ENCODE measurements at places on chromosomes 13 and 19. TPM values are rescaled to one million over a fixed set of nuclear protein-coding genes. Genes with fewer than 3 reads are reported as not detected.

DNA sequence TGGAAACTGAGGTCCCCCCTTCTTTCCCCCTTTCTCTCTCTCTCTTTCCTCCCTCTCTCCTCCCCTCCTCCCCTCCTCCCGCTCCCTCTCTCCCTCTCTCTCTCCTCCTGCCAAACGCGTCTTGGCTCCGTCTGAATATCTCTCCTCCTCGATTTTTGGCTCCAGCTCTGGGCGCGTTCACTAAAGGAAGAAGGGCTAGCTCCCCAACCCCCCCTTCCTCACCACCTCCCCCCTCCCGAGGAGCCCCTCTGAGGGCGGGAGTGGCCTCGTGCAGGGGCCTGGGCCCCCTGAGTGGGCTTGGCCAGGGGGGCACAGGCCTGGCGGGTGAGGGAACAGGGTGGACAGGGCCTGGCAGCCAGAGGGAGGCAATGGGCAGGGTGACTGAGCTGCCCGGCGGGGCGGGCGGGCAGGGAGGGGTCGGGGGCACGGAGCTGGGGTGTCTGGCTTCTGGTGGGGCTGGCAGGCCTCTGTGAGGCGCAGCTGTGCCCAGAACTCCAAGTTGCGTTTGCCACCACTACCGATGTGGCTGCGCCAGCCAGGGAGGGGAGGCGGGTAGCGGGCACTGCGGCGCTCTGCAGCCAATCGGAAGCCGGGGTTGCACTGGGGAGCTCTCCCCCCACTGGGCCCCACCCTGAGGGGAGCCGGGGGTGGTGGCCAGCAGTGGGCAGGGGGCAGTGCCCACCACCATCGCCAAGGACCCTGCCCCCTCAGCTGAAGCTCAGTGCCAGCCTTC, 7.1 kb downstream of the NFIX start:
- DNase-seq: no peak

DNA sequence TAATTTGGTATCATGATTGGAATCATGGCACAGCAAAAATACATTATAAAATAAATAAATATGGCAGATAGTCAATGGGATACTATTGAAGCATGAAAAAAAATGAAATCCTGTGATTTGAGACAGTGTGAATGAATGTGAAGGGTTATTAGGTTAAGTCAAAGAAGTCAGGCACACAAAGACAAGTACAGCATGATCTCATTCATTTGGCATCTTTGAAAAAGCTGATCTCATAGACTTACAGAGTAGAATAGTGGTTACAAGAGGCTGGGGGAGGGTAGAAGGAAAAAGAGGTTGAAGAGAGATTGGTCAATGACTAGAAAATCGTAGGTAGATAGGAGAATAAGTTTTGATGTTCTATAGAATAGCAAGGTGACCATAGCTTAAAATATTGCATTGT, 295.1 kb upstream of the SLITRK5 start:
- DNase-seq: no peak

GRCh38 chr13:102900193-102900608, 54.4 kb downstream of the ERCC5 start:
- DNase-seq: no peak

DNA sequence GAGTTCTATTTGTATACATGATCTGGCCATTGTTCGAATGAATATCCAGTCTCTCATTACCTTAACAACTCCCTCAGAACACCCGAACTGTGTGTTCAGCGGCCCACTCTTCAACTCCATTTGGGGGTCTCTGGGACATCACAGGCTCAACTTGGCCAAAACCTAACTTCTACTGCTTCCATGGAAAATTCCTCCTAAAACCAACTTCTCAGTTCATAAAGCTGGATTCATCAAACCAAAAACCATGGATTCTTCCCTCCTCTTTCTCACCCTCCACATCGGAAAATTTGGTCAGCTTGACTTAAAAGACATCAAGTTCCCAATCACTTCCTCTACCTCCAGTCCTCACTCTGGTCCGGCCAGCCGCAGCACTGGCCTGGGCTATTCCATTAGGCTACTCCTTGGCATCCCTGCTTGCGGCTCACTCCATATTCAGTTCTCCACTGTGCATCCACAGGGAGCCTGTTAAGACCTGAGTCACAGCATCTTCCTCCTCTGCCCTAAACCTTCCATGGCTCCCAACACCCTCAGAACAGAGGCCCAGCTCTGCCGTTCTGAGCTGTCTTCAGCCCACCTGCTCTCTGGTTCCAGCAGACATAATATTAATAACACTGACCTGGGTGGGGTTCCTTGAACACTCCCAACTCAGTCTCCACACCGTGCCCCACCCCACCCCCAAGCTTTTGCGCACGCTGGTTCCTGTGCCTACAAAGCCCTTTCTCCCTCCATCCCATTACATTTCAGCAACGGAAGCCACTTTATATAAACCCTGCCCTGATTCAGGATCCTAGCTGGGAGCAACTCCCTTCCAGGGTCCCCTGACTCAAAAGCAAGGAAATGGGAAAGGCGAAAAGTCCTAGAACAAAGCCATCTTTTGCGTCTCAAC, 1.1 kb downstream of the ZNF792 start:
- DNase-seq: no peak

DNA sequence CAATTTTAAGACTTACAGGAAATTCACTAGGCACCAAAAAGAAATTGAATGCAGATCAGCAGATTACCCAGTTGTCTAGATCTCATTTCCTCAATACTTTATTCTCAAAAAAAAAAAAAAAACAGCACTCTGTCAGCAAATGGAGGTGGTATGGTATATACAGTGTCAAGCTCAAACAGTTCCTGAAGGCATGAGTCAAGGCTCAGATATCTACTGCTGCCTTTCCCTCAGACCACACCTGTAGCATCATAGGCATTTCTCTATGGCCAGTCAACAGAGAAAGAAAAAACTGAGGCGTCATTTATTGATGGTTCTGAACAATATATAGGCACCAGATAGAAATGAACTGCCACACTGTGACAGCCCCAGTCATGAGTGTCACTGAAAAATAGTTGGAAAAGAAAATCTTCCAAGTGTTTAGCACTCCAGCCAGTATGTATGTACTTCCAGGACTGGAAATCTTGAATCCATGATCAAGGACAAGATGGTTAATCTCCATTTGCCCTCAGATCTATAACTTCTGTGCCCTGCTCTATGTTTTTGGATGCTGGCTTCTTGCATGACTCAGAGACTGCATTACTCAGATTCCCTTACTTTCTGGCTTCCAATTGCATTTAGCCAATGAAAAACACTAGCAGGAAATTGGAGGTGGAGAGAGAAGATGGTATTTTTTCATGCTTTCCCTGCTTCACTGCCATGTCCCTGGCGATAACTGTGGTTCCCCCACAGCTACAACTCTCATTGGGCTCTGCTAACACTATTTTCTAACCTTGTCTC, 8.4 kb upstream of the COG3 start:
- no peak for DNase-seq

The ADGRE3 gene
- total RNA-seq: not detected

The KIR2DL3 gene
- total RNA-seq: not detected

DNA sequence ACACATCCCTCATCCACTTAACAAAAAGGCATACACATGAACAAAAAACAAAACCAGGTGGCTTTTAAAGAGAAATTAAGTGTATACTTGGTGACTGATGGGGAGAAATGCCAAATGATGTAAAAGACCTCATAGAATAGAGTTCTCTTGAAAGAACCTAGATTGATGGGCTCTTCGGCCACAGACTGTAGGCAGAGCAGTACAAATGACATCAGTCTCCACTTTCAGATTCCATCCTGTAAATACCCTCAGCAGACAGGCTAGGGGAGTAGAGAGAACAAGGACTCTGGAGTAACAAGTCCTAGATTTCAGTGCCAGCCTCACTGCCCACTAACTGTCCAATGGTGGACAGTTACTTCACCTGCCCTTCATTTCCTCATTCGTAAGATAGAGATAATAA, 203.8 kb downstream of the MZT1 start:
- no peak for DNase-seq

DNA sequence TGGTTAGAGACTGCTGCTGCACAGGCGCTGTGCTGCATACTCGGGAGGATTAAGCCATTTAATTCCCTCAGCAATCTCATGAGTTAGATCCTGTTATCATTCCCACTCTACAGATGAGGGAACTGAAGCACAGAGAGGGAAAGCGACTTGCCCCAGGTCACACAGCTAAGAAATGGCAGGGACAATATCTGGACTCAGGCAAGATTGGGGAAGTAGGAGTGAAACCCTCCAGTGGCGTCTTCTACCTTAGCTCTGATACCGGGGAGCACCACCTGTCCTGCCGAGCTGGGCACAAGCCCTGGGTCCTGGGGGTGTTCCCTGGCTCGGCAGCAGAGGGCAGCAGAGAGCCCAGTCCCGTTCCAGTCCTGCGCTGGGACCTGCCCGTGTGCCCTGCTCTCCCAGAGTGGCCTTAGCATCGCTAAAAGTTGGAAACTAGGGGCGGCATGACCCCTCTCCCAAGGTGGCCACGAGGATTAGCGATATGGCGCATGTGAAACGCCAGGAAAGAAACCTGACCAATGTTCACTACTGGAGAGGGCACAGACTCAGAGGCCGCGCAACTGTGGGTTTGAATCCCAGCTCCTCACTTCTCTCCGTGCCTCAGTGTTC, 20.5 kb downstream of the CYTH2 start:
- DNase-seq: peak; percentile 81

- no peak for DNase-seq
Measured at GRCh38 chr19:32372726-32373517, 27.5 kb downstream of the ZNF507 start.

- DNase-seq: no peak
Measured at GRCh38 chr13:62167650-62168172, 752.1 kb upstream of the PCDH20 start.

The SCGB2B2 gene
- total RNA-seq: 0.84 TPM

DNA sequence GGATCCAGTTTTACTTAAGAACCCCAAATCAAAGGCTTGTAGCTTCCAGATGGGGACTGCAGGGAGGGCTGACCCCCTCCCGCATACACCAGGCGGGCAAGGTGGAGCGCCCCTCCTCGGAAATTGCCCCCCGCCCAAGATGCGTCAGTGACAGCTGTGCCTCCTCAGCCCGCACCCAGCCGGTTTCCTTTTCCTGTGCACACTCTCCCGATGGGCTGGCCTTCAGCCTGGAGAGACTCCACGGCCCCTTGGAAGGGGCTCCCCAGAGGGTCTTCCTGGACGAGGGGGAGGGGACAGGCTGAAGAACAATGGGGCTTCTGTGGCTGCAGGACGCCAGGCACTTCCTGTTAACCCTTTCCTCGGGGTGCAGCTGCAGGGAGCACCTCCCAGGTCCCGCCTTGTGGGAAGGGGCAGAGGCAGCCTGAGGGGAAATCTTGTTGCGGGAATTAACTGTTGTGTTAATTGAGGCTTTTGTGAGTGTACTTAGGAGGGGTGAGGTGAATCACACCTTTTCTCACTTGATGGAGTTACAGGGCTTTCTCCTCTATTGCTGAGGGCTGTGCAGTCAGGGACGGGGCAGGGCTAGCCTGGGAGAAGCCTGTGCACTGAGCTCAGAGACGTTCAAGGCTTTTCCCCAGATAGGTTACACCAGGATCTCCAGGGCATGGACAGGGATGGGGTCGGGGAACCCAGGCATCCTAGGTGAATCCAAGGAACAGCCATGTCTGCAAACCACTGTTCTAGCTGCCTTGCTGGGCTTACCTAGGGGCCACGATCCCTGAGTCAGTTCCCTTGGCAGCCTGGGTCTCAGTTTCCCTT, 14.3 kb downstream of the IER2 start:
- peak; percentile 70 for DNase-seq

- DNase-seq: no peak
Measured at GRCh38 chr19:37079238-37079637, 1.0 kb downstream of the ZNF420 start.
